ENCODE measurements at places on chromosomes 6 and 20.

DNA sequence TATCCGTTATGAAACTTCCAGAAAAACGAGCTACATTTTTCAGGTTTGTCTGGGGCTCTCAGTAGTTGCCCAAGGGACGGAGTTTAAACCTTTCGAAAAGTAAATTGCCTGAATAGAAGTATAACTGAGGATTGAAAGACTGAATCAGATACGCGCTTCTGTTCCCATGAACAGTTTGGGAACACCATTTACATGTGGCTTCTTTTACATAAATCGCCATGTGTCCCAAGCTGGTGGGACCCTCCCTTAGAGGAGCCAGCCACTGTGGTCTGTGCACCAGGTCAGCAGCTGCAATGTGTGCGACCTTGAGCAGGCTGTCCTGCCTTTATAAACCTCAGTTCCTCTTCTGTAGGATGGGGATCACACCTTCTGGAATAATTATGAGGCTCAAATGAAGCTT is 11.0 kb downstream of the ENTPD6 start:
- DNase-seq: no peak

- DNase-seq: no peak
These were observed 789.2 kb downstream of the MAFB start for GRCh38 chr20:39899881-39900280.

GRCh38 chr6:49849213-49849907 is 17.0 kb downstream of the CRISP1 start:
- no peak for DNase-seq

GRCh38 chr6:144415014-144415413 is 129.9 kb downstream of the UTRN start:
- DNase-seq: no peak

DNA sequence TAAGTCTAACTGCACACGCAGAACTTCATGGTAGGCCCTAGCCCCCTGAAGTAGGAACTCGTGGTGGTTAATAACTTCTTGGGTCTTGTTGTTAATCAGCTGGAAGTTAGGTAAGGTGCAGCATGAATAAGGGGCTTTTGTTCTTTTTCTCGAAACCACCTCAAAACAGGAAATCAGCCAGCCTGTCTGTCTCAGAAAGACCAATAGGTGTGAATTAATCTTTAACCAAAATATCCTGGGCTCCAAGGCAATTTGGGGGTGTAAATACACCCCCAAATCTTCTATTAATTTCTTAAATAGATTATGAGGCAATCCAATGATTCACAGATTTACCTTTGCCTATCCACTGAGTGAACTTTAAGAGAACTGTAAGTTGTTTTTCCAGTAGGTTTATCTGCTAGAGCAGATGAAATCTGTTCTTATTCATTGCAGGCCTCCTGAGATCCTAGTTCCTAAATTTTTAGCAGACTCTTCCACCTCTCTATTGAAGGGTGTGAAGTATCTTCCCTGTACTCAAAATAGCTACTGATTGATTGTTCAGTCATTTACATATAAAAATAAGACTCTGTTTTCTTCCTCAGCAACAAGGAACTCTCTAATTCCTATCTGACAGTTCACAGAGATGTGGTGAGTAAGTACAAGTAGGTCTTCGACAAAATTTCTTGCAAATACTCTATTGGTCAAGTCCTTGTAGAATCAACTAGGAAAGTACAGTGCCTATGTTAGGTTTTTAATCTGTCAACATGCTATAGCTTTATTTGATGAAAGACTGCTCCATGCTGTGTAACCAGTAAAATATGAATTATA is 427.1 kb upstream of the NOX3 start:
- DNase-seq: no peak

GRCh38 chr6:21748343-21749056 is 154.9 kb downstream of the SOX4 start:
- DNase-seq: no peak

DNA sequence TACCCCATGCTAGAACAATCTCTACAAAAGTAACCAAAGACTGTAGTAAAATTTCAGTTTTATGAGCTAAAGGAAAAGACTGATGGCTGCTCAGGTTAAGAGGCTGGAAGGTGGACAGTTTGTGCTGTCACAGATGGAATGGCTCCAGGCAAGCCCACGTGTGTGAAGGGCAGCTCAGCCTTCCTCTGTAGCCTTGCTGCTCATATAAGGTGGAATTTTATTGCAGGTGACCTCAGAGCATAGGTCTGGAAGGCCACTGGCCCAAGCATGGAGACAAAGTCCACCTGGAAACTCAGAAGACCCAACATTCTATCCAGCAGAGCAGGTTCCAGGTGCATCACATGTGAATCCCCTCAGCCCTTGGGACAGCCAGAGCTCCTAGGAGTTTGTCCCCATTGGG is 53.6 kb downstream of the KAT14 start:
- DNase-seq: no peak

GRCh38 chr6:50091641-50092040 is 41.9 kb upstream of the DEFB112 start:
- no peak for DNase-seq

- DNase-seq: no peak
These were observed 91.7 kb upstream of the PDE7B start for GRCh38 chr6:135759831-135760230.

DNA sequence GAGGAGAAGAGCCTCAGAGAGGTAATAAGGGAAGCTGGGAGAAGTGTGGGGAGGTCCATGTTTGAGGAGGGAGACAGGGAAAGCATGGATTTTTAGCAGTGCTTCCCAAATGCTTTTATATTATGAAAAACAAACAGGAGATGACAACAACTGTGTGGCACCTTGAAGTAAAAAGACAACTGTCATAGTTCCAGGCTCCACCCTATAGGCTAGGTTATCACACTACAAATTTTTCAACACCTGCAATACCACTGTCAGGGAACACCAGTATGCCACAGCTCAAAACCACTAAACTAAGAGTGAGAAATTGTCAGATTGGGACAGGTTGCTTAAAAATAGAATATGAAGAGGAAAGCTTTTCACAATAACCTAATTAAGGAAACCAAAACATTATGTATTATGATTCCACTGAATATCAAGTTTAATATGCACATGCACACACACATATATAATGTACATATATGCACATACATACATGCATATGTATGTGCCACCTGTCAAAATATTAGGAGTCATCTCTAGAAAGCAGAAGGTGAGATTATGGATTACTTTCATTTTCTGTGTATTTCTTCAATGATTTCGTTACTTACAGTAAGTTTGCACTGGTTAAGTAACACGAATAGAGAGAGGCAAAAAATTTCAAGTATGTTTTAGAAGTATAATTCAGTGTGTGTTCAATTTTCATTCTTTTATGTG is 261.2 kb downstream of the PTPRK start:
- DNase-seq: no peak

DNA sequence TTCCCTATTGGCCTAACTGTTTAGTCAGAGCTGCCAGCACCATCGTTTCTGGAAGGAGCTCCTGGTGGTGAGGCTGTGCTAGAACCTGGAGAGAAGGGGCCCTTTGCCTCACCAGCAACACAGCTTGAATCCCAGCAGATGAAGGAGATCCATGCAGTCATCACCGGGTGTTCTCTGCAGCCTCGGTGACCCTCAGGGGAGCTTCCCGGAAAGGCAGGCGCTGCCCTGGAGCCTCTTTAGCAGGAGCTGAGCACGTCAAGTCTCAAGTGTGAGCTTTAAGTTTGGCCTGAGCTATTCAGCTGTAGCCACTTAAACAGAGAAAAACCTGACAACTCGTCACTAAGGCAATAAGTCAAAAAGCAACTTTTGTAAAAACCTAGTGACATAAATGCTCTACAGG is 181.2 kb upstream of the FOXQ1 start:
- DNase-seq: no peak

- no peak for DNase-seq
These were observed 290.3 kb downstream of the ZNF217 start for GRCh38 chr20:53303413-53303760.

GRCh38 chr6:142446168-142446567 is 144.4 kb downstream of the ADGRG6 start:
- DNase-seq: no peak

GRCh38 chr6:41023114-41023513 is 15.9 kb downstream of the UNC5CL start:
- DNase-seq: no peak

DNA sequence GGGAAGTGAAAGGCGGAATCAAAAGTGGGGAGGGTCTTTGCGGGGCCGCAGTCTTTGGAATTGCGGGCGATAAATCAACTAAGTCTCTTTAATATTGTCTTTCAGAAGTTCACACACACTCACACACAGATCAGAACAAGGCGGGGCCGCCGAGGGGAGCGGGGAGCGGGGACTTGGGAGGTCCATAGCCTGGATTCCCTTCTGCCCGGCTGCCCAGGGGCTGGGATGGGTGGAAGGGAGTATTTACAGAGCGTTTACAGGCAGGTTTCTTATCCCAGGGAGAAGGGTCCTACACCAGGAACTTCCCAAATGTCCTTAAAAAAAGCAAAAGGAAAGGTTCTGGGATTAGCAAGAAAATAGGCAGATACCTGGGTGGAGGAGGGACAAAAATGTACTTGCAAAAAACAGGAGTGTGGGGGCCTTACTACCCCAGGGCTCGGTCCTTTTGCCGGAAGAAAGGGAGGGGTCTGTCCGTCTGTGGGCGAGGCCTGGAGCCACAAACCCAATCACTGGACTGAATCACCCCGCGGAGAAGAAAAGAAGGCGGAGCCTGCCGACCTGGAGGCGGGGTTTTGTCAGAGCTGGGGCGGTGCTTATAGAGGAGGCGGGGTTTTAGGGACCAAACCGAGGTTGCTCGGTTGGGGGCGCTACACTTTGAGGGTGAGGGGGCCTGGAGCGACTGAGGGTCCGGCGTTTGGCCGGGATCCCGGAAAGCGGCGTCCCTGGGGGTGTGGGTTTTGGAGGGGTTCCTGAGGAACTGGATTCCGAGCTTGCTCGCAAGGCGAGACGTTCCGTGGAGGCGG is 3.2 kb downstream of the PRRT1 start:
- no peak for DNase-seq

GRCh38 chr20:11124849-11125505 is 451.2 kb upstream of the JAG1 start:
- no peak for DNase-seq

GRCh38 chr6:132671295-132671694 is 12.3 kb upstream of the TAAR1 start:
- DNase-seq: no peak

- DNase-seq: no peak
These were observed 42.3 kb downstream of the RALGAPB start for GRCh38 chr20:38514947-38515346.

GRCh38 chr6:26358511-26358981 is 6.5 kb upstream of the BTN3A2 start:
- DNase-seq: no peak

DNA sequence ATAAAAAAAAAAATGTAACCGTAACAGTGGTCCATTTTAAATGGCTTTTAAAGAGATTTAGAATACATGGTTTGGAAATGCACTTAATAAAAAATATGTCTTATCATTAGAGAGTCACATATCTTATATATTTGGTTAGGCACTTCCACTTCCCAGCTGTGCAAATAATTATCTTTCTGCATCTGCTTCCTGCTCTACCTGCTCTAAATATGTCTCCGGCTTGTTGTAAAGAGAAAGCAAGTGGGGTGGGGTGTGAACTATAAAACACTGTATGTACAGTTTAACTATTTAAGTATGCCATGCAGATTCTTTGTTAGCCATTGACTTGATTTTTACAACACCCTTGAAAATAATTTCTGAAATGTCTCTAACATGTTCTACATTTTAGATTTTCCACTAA is 106.3 kb downstream of the NKAIN2 start:
- no peak for DNase-seq

DNA sequence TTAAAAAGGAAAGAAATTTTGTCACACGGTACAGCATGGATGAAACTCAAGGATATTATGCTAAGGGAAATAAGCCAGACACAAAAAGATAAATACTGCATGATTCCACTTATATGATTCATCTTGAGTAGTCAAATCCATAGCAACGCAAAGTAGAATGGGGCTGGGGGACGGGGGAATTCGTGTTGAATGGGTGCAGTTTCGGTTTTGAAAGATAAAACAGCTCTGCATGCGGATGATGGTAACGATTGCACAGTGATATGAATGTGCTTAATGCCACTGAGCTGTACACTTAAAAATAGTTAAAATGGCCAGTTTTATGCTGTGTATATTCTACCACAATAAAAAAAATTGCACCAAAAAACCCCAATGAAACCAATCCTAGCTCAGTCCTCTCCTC is 52.9 kb upstream of the SIRPA start:
- no peak for DNase-seq

DNA sequence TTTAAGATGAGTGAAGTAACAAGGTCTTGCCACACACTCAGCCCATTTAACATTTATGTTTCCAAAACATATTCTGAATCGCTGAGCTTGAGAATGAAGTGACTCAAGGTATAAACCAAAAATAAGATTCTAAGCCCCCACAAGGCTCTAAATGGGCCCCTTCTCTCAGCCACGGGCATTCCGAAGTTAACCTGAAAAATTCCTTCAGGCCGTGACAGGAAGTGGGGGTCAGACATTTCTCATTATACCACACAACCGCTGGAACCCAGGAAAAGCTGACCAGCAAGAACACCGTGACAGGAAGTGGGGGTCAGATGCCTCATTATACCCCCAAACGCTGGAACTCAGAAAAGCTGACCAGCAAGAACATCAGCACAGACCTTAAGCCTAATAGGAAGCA is 247.9 kb downstream of the ERMARD start:
- no peak for DNase-seq

GRCh38 chr6:154086510-154086909 is 47.5 kb downstream of the OPRM1 start:
- DNase-seq: no peak

GRCh38 chr20:11738852-11739251 is 178.8 kb upstream of the BTBD3 start:
- DNase-seq: no peak

DNA sequence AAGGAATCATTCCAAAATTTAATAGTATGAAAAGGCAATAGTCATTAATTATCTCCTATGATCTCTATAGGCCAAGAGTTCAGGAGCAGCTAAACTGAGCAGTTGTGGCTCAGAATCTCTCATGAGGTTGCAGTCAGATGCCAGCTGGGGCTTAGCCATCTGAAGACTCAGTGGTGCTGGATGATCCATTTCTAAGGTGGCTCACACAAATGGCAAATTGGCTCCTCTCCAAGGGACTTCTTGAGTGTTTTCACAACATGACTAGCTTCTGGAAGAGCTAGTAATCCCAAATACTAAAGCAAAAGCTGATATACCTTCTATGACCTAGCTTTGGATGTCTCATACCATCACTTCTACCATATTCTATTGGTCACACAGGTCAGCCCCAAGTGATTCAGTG is 104.2 kb downstream of the HAO1 start:
- no peak for DNase-seq

DNA sequence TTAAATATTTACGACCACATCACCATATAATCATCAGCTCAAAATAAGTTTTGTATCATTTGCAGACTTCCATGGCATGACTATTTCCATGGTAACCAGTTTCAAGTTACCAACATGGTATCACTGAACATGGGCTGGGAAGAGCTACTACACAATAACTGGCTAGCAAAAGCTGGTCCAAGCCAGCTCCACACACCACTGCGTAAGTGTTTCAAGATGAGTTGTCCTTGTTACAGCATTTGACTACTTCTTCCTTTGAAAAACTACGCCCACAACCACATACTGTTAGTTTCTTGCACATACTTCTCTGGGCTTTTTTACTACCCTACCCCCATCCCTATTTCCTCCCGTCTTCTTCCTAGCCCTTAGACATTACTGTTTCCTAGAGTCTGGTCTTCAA is 8.5 kb downstream of the CD164 start:
- DNase-seq: no peak
